ENCODE measurements at places on chromosomes 6 and 20.

DNA sequence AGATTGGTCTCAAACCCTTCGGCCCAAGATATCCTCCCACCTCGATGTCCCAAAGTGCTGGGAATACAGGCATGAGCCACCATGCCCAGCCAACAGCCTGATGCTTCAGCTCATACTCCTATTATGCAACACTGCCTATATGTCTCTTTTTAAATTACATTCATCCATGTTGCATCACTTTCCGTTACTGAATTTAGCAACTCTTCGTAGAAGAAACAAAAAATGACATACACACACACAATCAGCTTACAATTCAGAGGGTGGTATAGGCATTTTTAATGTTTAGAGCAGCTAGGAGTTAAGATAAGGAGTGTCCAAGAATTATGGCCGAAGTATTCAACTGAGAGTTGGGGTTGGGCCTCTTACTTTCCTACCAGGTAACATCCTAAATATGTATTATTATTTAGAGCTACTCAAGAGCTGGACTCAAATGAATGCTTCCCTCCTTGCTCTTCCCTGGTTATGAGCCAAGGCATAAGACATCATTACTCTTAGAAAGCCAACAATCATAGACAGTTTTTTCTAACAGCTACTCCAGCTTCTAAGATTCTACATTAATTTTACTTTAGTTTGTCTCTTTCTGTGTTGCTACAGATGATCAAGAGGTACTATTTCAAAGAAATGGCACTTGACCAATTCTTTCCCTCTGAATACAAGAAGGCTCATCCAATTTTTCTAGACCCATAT, 62.0 kb upstream of the BMP5 start:
- DNase-seq = no peak

- no peak for DNase-seq
These were observed 84.7 kb upstream of the SALL4 start for GRCh38 chr20:51886891-51887608.

GRCh38 chr6:157238346-157238745, 85.0 kb downstream of the TMEM242 start:
- no peak for DNase-seq

- DNase-seq = no peak
These were observed 28.9 kb upstream of the RIPK1 start for GRCh38 chr6:3039384-3039783.

DNA sequence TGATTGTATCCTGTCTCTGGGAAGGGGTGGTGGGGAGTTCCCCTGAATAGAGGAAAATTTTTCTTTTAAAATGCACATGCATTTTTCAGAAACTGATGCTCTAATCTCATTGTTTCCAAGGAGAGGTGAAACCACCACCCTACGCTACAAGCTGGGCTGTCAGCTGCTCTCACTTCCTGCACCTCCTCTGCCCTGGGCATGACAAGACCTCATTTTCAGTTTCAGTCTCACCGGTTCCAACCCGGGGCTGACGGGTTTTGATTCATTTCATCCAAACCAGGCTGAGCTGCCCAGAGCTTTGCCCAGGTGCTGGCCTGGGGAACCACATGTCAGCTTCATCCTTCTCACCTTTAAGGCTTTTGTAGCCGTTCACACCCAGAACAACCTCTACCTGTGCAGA, 99.7 kb downstream of the EYA2 start:
- DNase-seq = no peak

DNA sequence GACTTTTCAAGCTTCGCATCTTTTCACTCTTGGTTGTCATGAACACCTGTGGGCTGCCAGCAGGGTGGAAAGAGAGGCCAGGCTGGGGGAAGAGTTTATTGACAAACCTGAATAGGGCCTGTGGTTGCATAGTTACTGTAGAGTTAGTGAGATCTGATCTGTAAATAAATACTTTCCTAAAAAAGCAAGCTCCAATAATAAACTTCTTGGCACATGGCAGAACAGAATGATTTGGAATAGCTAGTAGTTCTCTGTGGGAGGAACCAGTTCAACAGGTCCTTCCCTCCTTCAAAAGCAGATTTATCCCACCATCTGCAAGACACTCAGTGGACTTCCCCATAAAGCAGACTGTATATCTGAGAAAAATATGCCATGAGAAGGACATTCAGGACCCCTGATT, 445.0 kb downstream of the HACE1 start:
- no peak for DNase-seq

GRCh38 chr20:11978496-11978895, 60.8 kb downstream of the BTBD3 start:
- no peak for DNase-seq

- no peak for DNase-seq
These were observed 79.5 kb upstream of the TCF21 start for GRCh38 chr6:133809406-133809805.

DNA sequence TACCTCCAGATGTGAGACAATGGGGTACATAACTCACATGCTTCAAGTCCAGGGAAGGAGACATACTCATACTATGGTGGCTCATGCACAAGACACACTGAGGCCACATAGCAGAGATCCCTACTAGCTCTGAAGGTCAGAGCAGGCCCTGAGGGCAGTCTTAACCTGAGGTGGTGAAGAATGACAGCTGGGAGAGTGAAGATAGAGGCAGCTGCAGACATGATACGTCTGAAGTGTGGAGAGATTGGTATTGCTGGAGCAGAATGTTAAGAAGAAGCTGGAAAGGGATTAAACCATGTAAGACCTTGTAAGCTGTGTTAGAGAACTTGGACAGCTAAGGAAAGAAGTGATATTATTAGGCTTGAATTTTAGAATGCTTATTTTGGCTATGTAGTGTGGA, 32.9 kb downstream of the PGM3 start:
- DNase-seq = no peak

- DNase-seq = no peak
These were observed 103.9 kb upstream of the MAP7 start for GRCh38 chr6:136654086-136654485.
